ENCODE measurements at places on chromosomes 3 and 15. TPM values are rescaled to one million over a fixed set of nuclear protein-coding genes. Genes with fewer than 3 reads are reported as not detected.

- H3K27ac ChIP-seq, result no peak overlapping the region
- peaks cover 58% of the 10 kb centered on the region for H3K4me1 ChIP-seq
- no peaks in the 10 kb centered on the region for H3K27me3 ChIP-seq
- H3K36me3 ChIP-seq, result no peaks in the 10 kb centered on the region
Measured at GRCh38 chr3:12353796-12354525, 65.1 kb downstream of the PPARG start.

DNA sequence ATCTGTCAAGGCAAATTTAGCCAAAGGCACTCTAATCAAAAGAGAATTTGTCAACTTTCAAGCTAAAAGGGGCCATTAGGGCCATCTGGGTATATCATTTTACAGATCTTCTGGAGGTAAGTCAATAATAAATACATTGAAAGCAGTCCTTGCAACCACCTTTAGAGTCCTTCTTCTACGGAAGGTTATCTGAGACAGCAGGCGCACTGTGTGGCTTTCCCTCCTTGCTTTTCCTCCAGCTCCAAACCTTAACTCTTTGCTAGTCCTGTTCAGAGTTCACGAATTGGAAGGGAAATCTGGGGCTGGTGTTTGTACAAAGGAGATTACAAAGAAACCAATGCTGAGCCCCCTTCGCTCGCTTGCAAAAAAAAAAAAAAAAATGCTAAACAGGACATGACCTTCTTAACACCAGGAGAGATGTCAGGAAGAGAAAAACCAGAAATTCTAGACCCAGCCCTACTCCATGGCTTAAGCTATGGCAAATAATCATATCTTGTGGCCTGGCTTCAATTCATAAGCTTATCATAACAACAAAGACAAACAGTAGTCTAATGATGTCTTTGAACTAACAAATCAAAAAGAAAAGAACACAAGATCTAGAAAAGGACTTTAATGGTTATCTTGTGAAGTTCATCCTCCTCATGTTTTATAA, 215.7 kb downstream of the STT3B start:
- H3K27ac ChIP-seq, result no peak overlapping the region
- H3K4me3 ChIP-seq, result no peak overlapping the region
- no peaks in the 10 kb centered on the region for H3K27me3 ChIP-seq
- H3K36me3 ChIP-seq, result no peaks in the 10 kb centered on the region
- DNase-seq, result no peak

DNA sequence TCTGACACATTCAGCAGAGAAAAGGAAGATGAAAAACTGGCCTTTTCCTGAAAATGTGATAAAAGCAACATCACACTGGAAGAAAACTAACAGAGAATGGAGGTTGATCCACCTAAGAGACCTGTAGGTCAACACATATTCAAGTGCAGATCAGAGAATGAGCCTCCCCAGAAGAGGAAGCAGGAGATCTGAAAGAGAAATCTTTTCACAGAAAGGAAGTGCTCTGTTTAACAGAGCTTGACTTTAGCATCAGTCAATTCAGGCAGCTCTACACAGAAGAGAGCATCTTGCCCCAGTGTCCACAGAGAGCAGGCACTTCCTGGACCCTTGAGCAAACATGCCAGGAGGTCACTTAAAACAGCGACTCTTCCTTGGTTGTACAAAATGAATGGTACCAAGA, 655.4 kb upstream of the GBE1 start:
- no peak for DNase-seq
- no peak overlapping the region for H3K4me3 ChIP-seq
- H3K27ac ChIP-seq, result no peak overlapping the region
- no peaks in the 10 kb centered on the region for H3K4me1 ChIP-seq
- H3K36me3 ChIP-seq, result no peaks in the 10 kb centered on the region
- H3K27me3 ChIP-seq, result no peaks in the 10 kb centered on the region

DNA sequence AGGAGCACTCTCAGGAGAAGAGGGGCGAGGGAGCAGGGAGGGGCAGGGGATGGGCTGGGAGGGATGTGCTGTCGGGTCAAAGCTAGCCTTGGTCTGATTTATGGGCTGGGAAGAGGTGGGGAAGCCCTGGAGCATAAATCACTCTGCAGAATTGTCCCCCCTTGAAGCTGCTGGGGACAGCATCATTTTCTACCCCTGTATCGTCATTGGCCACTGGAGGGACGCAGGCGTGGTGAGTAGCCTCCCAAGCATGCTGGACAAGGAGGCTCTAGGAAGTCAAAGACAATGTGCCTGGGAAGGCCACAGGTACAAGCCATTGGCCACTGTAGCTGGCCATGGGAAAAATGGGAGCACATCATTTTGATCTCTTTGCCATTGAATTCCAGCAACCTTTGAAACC, 175.5 kb upstream of the CTDSPL start:
- no peak overlapping the region for H3K4me3 ChIP-seq
- no peaks in the 10 kb centered on the region for H3K4me1 ChIP-seq
- H3K27ac ChIP-seq, result no peak overlapping the region
- H3K36me3 ChIP-seq, result no peaks in the 10 kb centered on the region
- H3K27me3 ChIP-seq, result no peaks in the 10 kb centered on the region
- no peak for DNase-seq

DNA sequence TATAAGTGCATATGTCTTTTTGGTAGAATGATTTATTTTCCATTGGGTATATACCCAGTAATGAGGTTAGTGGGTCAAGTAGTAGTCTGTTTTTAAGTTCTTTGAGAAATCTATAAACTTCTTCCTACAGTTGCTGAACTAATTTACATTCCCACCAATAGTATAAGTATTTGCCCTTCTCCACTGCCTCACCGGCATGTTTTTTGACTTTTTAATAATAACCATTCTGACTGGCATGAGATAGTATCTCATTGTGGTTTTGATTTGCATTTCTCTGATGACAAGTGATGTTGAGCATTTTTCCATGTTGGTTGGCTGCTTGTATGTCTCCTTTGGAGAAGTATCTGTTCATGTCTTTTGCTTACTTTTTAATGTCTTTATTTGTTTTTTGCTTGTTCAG, 94.1 kb upstream of the TP63 start:
- no peaks in the 10 kb centered on the region for H3K4me1 ChIP-seq
- H3K27me3 ChIP-seq, result no peaks in the 10 kb centered on the region
- H3K4me3 ChIP-seq, result no peak overlapping the region

- no peak overlapping the region for H3K27ac ChIP-seq
- no peaks in the 10 kb centered on the region for H3K4me1 ChIP-seq
- DNase-seq, result no peak
- no peaks in the 10 kb centered on the region for H3K36me3 ChIP-seq
- no peak overlapping the region for H3K4me3 ChIP-seq
- H3K27me3 ChIP-seq, result no peaks in the 10 kb centered on the region
Measured at GRCh38 chr3:37707428-37708372, 154.0 kb upstream of the CTDSPL start.

DNA sequence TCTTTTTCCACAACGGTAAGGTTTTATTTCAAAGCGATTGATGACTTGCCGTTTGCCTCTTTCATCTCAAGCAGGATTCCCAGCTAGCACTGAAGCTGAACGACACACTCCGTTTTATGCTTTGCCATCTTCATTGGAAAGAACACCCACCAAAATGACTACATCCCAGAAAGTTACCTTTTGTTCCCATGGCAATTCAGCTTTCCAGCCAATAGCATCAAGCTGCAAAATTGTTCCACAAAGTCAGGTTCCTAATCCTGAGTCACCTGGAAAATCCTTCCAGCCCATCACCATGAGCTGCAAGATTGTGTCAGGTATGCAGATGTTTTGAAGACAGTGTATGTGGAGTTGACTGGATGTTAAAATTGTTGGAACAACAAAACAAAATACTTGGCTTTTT, 56.5 kb downstream of the YEATS2 start:
- H3K4me3 ChIP-seq, result no peak overlapping the region
- no peak for DNase-seq
- no peak overlapping the region for H3K27ac ChIP-seq
- no peaks in the 10 kb centered on the region for H3K36me3 ChIP-seq

GRCh38 chr15:83118291-83118827, 10.9 kb downstream of the TM6SF1 start:
- H3K36me3 ChIP-seq, result no peaks in the 10 kb centered on the region
- H3K27ac ChIP-seq, result no peak overlapping the region
- no peaks in the 10 kb centered on the region for H3K27me3 ChIP-seq
- H3K4me3 ChIP-seq, result no peak overlapping the region
- no peaks in the 10 kb centered on the region for H3K4me1 ChIP-seq
- DNase-seq, result no peak

DNA sequence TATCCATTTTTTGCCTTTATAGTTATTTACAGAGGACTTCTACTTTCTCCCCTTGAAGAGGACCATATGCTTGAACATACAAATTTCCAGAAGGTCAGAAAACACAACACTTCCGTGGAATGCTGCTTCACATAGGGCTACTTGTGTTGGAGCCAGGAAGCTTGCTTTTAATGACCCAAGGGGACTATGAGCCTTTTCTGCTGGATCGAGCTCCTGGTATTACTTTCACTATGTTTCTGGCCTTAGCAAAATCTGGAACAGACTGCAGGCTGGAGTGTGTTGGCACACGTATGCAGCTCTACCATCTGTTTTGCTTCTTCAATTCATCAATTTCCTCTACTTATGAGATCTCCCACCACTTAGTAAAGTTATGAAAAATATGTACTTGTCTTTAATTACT, 69.3 kb upstream of the CBLB start:
- H3K4me3 ChIP-seq, result no peak overlapping the region
- H3K4me1 ChIP-seq, result no peaks in the 10 kb centered on the region
- H3K27ac ChIP-seq, result no peak overlapping the region
- H3K27me3 ChIP-seq, result no peaks in the 10 kb centered on the region
- no peak for DNase-seq

GRCh38 chr15:66883284-66883911, 181.4 kb downstream of the SMAD6 start:
- H3K27me3 ChIP-seq, result no peaks in the 10 kb centered on the region
- peaks cover 13% of the 10 kb centered on the region for H3K4me1 ChIP-seq
- H3K36me3 ChIP-seq, result no peaks in the 10 kb centered on the region
- H3K4me3 ChIP-seq, result no peak overlapping the region

DNA sequence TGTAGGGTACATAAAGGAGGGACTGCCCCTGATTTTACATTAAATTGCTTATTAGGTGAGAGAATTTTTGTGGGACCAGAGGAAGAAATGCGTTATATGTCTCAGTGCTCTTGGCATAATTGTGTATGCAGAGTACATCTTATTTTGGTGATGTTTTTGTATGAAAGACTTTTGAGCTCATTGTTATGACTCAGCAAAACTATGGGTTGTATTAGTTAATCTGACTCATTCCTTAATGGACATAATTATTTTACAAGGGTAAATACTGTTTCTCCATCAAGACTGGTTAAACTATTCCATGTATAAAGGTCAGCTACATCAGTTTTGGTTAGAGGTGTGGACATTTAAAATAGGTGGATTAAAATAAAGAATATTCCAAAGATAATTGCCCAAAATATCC, 156.8 kb downstream of the ALCAM start:
- H3K4me3 ChIP-seq, result no peak overlapping the region
- no peak for DNase-seq
- H3K27me3 ChIP-seq, result no peaks in the 10 kb centered on the region
- H3K27ac ChIP-seq, result no peak overlapping the region
- H3K36me3 ChIP-seq, result no peaks in the 10 kb centered on the region

- DNase-seq, result no peak
- no peaks in the 10 kb centered on the region for H3K27me3 ChIP-seq
- no peak overlapping the region for H3K4me3 ChIP-seq
- peaks cover 14% of the 10 kb centered on the region for H3K4me1 ChIP-seq
Measured at GRCh38 chr3:188353426-188353825, 199.5 kb downstream of the LPP start.

GRCh38 chr3:118810499-118811035, 224.1 kb downstream of the IGSF11 start:
- no peaks in the 10 kb centered on the region for H3K27me3 ChIP-seq
- no peak for DNase-seq
- no peak overlapping the region for H3K27ac ChIP-seq
- H3K4me1 ChIP-seq, result no peaks in the 10 kb centered on the region
- H3K36me3 ChIP-seq, result no peaks in the 10 kb centered on the region
- H3K4me3 ChIP-seq, result no peak overlapping the region

DNA sequence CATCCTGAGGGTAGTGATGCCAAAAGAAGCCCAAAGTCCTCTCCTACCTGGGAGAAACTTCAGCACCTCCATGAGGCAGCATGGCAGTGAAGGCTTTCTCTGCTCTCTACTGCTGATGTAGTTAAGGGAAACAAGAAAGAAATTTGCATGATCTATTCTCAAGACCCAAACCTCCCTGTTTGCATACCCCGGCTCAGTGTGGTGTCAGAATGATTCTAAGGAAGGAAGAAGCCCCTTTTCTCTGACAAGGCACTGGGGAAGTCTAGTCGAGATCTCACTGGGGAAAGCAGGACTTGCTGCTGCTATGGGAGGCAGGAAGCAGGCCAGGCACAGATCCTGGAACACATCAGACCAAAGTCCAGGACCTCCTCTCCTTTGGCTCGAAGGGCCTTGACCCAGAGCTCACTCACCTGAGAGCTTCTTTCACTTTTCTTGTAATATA, 89.4 kb upstream of the ICE2 start:
- H3K36me3 ChIP-seq, result no peaks in the 10 kb centered on the region
- no peaks in the 10 kb centered on the region for H3K27me3 ChIP-seq
- no peak overlapping the region for H3K27ac ChIP-seq
- no peak overlapping the region for H3K4me3 ChIP-seq
- DNase-seq, result peak; percentile 48
- no peaks in the 10 kb centered on the region for H3K4me1 ChIP-seq

CAPN3 gene
- total RNA-seq, result 17.0 TPM

GRCh38 chr15:74278207-74278606, 42.1 kb downstream of the CCDC33 start:
- no peaks in the 10 kb centered on the region for H3K4me1 ChIP-seq
- H3K4me3 ChIP-seq, result no peak overlapping the region
- no peaks in the 10 kb centered on the region for H3K36me3 ChIP-seq
- peaks cover 32% of the 10 kb centered on the region for H3K27me3 ChIP-seq

NGRN gene
- total RNA-seq, result 58.3 TPM

DNA sequence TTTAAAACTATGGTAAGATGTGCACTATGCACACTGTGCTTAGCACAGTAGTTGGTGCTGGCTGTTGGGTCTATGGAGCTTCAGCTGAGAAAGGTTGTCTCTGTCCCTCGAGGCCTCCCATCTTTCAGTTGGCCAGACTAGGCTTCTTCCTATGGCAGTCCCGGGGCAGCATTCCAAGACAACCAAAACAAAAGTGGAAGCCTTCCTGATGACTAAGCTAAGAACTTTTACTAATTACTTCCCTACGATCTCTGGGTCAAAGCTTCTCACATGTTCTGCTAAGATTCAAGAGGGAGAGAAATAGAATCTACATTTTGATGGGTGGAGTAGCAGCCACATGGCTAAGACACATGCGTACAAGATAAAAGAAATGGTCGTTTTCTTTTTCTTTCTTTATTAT, 342.8 kb downstream of the TUSC7 start:
- no peaks in the 10 kb centered on the region for H3K36me3 ChIP-seq
- H3K4me3 ChIP-seq, result no peak overlapping the region
- no peaks in the 10 kb centered on the region for H3K4me1 ChIP-seq

GRCh38 chr15:40793216-40793989, 13.5 kb upstream of the ZFYVE19 start:
- H3K4me1 ChIP-seq, result no peaks in the 10 kb centered on the region
- peak overlapping the region; percentile 78 for H3K27ac ChIP-seq
- H3K4me3 ChIP-seq, result no peak overlapping the region
- peak; percentile 87 for DNase-seq
- H3K36me3 ChIP-seq, result no peaks in the 10 kb centered on the region
- H3K27me3 ChIP-seq, result no peaks in the 10 kb centered on the region

GRCh38 chr15:50251638-50252182, 13.8 kb downstream of the HDC start:
- no peak for DNase-seq
- no peaks in the 10 kb centered on the region for H3K4me1 ChIP-seq
- no peaks in the 10 kb centered on the region for H3K36me3 ChIP-seq
- no peaks in the 10 kb centered on the region for H3K27me3 ChIP-seq
- no peak overlapping the region for H3K4me3 ChIP-seq
